ENCODE measurements at places on chromosomes 1 and 21. TPM values are rescaled to one million over a fixed set of nuclear protein-coding genes. Genes with fewer than 3 reads are reported as not detected.

The LCE6A gene
- not detected for total RNA-seq

The FAM72C gene
- total RNA-seq, result 1.7 TPM

GRCh38 chr1:69230208-69230607 is 337.5 kb upstream of the LRRC7 start:
- no peak for DNase-seq

- DNase-seq, result no peak
Observed at GRCh38 chr1:45924736-45925135, 121.3 kb downstream of the MAST2 start.

GRCh38 chr1:47776667-47777131 is 220.5 kb downstream of the TRABD2B start:
- peak; percentile 59 for DNase-seq

DNA sequence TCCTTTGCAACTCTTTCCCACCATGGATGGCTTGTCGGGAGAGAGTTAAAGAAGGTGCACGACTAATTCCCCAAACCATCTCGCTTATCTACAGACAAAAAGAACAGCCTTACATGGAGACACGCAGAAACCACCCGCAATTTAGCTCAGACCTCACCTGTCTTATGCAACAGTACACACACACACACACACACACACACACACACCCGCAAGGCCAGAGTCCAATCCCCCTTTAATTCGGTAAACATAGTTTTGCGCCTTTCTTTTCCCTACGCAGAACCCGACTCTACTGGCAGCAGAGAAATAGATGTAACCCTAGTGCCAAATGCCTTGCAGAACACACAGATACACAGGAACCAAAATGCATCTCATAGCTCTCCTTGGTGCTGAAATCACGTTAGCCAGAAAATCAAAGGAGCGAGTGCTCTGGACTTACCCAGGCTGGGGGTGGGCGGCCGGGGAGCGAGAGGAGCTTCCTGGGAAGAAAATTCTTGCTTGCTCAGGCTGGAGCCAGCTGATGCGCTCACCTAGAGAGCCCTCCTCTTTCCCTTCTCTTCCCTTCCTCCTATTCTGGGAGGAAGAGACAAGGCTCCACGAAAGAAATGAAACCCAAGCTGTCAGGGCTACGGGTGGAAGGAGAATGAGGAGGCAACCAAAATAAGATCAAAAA is 470 bp downstream of the TNR start:
- DNase-seq, result peak; percentile 76

GRCh38 chr1:208055535-208055934 is 144.6 kb upstream of the CD34 start:
- DNase-seq, result no peak

- peak; percentile 33 for DNase-seq
Observed at GRCh38 chr21:29499734-29500343, 201.1 kb downstream of the BACH1 start.

GRCh38 chr1:208272713-208273112 is 28.5 kb upstream of the PLXNA2 start:
- no peak for DNase-seq

- DNase-seq, result no peak
Observed at GRCh38 chr1:200654660-200655059, 15.0 kb downstream of the DDX59 start.

The ADAM30 gene
- not detected for total RNA-seq

- no peak for DNase-seq
Observed at GRCh38 chr1:5973771-5974170, 18.5 kb downstream of the NPHP4 start.

- no peak for DNase-seq
Observed at GRCh38 chr1:246680696-246681130, 43.5 kb upstream of the SCCPDH start.

GRCh38 chr1:245776139-245776538 is 621.4 kb downstream of the KIF26B start:
- DNase-seq, result no peak

DNA sequence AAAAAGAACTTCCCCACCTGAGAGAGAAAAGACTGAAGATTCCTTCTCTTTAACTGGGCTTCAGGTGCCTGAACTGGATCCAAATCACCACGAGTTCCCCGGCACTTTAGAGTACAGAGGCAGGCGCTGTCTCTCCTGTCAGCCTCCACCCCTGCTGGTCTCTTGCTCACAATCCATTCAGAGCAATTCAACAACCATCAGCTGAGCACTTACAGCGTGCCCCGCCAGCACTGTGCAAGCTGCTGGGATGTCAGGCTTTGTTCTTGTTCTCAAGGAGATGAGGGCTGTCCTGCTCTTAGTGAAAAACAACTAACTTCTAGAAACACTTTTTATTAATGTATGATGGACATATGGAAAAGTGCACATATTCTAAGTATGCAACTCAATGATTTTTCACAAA is 68.7 kb upstream of the VAMP3 start:
- DNase-seq, result no peak

DNA sequence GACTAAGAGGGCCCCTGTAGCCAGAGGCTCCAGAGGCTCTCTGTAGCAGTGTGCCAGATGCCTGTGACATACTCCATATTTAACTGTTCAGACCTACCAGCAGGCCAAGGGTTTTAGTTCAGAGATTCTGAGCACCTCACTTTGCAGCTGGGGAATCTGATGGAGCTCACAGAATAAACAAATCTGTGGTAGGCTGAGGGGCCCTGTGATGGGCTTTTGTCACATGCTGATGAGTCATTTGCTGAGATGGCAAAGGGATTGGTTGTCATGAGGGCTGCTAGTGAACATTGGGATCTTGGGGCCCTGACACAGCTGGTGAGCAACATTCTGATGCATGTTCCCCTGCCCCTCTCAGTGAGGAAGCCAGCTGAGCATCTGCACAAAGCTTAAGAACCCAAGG is 482.2 kb downstream of the CAMTA1 start:
- no peak for DNase-seq

- DNase-seq, result no peak
Observed at GRCh38 chr1:47675047-47675675, 237.3 kb downstream of the FOXD2 start.

DNA sequence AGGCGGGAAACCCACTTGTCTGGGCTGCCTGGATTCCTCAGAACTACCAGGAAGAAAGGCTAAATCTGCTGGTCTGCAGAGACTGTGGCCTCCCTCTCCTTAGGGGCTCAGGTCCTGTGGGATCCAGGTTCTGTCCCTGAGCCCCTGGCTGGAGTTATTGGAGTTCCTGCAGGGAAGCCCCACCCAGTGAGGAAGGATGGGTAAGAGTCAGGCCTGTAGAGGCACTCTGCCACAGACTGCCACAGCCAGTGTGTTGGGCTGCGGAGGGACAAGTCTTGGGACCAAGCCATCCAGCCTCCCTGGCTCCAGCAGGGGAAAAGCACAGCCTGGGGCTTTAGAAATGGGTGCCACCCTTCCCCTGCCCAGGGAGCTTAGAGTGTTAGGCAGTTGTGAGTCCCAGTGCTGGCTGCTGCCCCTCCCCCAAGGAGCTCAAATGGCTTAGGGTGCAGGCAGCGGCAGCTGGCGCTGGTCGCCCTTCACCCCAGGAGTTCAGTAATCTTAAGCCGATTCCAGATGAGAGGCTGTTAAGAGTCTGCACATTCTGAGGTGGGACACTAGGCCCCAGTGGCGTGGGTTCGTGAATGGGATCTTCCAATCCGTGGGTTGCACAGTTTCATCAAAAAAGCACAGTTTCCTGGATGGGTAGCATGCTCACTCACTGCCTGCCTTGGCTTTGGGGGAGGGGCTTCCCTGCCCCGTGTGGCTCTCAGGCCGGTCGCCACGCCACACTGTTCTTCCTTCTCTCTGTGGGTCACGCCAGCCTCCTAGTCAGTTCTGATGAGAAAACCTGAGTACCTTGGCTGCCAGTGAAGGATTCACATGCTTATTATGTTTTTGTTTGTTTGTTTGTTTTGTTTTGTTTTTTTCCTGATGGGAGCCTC is 57.6 kb upstream of the FMO3 start:
- no peak for DNase-seq

The BMP8B gene
- 0.17 TPM for total RNA-seq

- DNase-seq, result no peak
Observed at GRCh38 chr1:64549464-64550239, 79.7 kb downstream of the CACHD1 start.

The ATP6V1G3 gene
- total RNA-seq, result 0.47 TPM

- DNase-seq, result no peak
Observed at GRCh38 chr1:6888268-6888667, 103.0 kb downstream of the CAMTA1 start.

DNA sequence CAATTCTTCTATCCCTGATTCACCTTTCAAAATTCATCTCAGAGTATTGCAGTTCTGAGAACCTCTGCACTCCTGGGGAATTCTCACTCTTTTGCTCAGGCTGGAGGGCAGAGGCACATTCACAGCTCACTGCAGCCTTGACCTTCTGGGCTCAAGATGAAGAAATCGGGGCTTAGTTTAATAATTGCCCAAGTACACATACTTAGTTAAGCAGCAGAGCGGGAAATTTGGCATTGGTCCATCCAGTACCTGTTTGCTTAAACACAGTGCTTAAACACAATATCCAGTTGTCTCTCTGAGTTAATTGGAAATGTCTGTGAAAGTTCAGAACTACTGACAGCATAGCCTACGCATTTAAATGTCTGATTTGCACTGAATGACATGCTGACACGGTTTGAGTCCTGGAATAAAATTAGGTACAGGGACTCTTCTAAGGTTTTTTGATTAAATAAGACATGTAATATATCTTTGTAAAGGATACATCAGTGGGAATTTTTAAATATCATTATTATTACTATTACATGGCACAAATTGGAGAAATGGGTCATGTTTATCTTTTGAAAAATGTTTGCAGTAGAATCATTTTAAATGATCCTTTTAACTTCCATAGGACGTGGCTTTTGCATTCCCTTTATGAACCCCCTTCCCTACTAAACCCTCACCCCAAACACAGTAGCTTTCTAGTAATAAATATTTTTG is 337.4 kb downstream of the SRGAP2C start:
- no peak for DNase-seq

- peak; percentile 34 for DNase-seq
Observed at GRCh38 chr1:21468599-21468998, 28.7 kb downstream of the NBPF3 start.

DNA sequence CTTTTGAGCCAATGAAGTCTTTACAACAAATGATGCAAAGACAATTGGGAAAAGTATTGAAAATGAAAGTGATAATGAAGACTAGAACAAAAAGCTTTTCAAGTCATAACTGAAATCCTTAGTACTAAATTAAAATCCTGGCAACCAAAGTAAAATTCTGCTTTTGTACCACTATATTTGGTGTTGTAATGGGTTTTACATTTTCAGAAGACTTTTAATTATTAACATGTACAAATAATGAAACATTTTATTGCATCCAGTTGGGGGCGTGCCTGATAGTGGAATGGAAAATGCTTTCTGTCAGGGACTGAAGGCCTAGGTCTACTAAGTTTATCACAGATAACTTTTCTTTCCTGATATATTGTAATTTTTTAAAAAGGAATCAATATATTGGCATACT is 89.4 kb downstream of the SDCCAG8 start:
- peak; percentile 58 for DNase-seq

- peak; percentile 94 for DNase-seq
Observed at GRCh38 chr1:109792056-109792831, 28.5 kb upstream of the EPS8L3 start.

DNA sequence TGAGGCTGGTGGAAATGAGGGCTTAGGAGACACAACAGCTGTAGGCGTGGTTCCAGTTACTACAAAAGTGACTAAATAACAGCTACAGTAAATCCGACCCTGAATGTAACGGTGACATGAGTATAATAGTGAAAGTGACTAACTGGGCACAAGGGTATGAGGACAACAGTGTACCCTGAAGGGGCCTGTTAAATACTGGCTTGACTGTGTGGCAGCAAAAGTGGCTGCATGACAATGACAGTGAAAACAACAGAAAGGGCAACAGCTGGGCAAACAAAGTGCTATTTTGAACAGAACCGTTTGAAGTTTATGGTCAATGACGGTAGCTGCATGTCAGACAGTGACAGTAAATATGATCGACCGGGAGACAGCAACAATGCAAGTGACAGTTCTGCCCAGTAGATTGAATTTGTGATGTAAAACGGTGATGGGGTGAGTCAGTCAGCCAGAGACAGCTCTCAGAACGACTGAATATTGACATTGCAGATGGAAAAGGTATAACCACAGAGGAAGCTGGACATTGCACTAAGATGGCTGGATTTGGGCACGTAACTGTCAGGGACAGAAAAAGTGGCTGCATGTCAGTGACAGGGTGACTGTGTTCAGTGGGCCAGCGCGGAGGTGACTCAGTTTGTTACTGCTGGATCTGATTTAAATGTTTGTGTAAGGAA is 1.2 kb upstream of the ZBTB40 start:
- DNase-seq, result peak; percentile 11

GRCh38 chr1:157270705-157271274 is 132.6 kb upstream of the ETV3 start:
- no peak for DNase-seq

DNA sequence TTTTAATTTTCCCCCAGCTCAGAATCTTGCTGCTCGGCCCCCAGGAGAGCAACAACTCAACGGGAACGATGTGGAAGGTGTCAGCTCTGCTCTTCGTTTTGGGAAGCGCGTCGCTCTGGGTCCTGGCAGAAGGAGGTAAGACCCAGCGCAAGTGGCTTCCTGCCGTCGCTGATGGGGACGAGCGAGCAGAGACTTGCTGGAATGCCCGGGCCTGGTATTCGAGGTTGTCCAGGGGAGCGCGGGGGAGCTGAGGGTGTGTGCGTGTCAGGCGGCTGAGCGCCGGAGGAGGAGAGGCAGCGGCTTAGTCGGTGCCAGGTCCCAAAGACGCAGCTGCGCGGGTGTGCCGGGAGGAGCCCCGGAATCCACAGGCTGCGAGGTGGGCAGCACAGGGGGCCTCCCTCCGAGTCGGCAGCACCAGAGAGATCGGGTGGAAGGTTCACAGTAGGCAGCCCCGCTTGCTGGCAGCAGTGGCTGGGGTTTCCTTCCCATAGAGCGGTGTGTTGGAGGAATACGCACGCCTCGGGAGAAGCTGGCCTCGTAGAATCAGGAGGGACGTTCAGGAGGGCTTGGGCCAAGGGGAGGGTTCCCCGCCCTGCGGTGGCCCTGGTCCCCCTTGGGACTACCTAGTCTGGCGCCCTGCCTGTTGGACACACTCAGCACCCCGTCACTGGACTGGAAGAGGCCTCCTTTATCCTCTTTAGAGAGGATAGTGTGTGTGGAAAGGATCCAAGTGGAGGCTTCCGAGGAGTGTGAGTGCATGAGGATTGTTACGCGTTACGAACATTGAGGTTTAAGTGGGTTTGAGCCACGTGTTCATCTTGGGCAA is 547 bp downstream of the PDPN start:
- no peak for DNase-seq

The NBPF10 gene
- 0.28 TPM for total RNA-seq

Data from dermis blood vessel endothelial cell (primary cell).